WTC11 (cell line): ENCODE measurements at places on chromosomes 6 and 20. TPM values are rescaled to one million over a fixed set of nuclear protein-coding genes. Genes with fewer than 3 reads are reported as not detected.

DNA sequence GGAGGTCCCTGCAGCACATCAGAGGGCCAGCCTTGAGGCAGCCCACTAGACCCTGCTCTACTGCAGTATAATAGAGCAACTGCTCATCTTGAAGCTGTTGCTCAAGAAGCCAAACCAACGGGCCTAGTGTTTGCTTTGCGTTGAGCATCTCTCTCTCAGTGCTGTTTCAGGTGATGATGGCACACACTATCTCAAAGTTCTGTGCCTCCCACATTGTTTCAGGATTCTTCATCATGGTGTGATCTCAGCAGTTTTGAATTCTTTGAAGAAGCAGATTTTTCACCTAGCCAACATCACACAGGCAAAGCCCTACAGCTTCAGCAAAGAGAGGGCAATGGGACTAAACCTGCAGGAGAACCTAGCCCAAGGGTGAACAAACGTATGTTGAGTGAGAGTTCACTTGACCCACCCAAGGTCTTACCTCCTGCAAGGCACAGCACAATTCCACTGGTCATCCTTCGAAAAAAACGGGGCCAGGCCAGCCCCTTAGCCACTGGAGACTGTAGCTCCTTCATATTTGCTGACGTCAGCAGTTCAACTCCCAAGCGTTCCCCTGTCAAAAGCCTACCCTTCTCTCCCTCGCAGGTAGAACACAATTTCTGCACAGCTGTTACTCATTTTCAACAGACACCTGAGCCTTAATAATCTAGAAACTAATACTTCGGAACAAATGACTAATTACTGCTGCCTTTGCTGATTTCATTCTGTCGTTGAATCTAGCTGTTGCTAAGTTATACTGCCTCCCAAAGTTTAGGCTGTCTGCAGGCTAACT is 15.8 kb downstream of the MYB start:
- DNase-seq: no peak
- peaks cover 42% of the 10 kb centered on the region for H3K36me3 ChIP-seq
- no peaks in the 10 kb centered on the region for H3K27me3 ChIP-seq

DNA sequence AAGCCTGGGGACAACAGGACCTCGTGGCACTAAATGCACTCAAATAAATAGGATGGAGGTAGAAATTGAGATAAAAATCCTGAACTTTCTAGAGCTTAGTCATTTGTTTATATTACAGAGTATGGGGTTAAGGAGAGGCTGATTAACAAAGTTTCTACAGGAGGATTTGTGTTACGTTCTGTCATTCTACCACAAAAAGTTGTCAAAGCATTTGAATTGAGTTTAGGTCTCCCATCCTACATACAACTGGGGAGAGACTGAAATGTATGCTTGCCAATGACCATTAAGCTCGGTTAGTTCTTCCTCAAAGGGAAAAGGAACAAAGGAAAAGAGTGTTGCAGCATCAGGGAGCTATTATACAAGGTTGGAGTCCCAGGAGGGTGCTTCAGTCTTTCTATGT is 597.9 kb downstream of the COL12A1 start:
- H3K27me3 ChIP-seq: no peaks in the 10 kb centered on the region
- H3K27ac ChIP-seq: no peak overlapping the region
- H3K4me1 ChIP-seq: 0 out of 2 replicates have a peak, but pooled peaks cover 7% of the 10 kb centered on the region
- no peaks in the 10 kb centered on the region for H3K36me3 ChIP-seq
- no peak overlapping the region for H3K4me3 ChIP-seq
- no peak for DNase-seq

DNA sequence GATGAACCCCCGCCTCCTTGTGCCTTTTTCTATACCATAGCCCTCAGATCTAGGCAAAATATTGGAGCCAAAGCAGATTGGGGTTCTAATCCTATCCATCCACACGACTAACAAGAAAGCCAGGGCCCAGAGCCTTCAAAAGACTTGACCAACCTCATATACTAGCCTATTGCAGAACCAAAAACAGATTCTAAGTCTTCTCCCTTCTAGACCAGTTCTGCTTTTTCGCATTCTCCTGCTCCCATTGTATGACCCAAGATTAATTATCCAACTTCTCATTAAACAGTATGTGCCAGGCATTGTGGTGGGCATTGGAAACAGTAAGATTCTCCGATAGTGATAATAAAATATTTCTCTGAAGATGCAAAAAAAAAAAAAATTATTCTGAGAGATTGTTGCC is 113.7 kb upstream of the JARID2 start:
- peaks cover 48% of the 10 kb centered on the region for H3K4me1 ChIP-seq
- H3K36me3 ChIP-seq: no peaks in the 10 kb centered on the region
- H3K27ac ChIP-seq: no peak overlapping the region
- H3K4me3 ChIP-seq: no peak overlapping the region
- no peak for DNase-seq

DNA sequence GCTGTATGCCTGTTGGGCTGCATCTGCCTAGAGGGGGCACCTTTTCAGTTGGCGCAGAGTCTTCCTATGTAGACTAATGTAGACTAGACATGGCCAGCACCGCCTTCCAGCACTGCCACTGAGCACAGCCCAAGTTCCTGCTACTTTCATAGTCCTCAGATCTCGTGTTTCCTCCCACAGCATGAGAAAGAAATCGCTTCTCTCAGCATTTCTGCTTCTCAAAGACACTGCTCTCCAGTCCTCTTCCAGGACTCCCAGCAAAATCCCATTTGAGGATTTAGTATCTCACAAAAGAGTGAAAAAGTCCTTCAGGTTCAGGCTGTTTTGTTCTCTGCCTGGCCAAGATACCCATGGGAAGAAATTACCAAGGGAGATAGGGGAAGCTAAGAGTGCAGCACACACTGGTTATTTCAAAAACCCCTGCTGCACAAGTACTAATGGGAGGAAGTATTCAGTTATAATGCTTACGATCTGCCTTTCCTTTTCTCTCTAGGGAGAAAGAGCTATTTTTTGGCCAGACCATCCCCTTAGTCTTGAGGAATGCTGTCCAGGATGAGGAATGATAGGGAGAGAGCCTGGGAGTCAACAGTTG is 35.7 kb downstream of the OGFRL1 start:
- no peak overlapping the region for H3K27ac ChIP-seq
- no peak for DNase-seq
- no peak overlapping the region for H3K4me3 ChIP-seq
- H3K36me3 ChIP-seq: no peaks in the 10 kb centered on the region
- H3K4me1 ChIP-seq: no peaks in the 10 kb centered on the region

The ULBP3 gene
- 4.0 to 6.0 TPM (median 5.6 TPM) in 3 replicates for total RNA-seq

The PPIL6 gene
- total RNA-seq: 0.61 to 0.76 TPM (median 0.69 TPM) in 3 replicates

The TPX2 gene
- 113 to 123 TPM (median 115 TPM) in 3 replicates for total RNA-seq

The POU5F1 gene
- 2,735 to 3,160 TPM (median 3,135 TPM) in 3 replicates for total RNA-seq

The C20orf144 gene
- total RNA-seq: 0.09 to 0.21 TPM (median 0.14 TPM) in 3 replicates

The FBXO9 gene
- total RNA-seq: 44.5 to 54.4 TPM (median 48.1 TPM) in 3 replicates

The DUSP15 gene
- total RNA-seq: 1.7 to 2.4 TPM (median 2.0 TPM) in 3 replicates

The RAB32 gene
- 3.9 to 5.1 TPM (median 4.5 TPM) in 3 replicates for total RNA-seq
